ENCODE measurements at places on chromosomes 13 and 19. TPM values are rescaled to one million over a fixed set of nuclear protein-coding genes. Genes with fewer than 3 reads are reported as not detected.

GAMT gene
- total RNA-seq, result 12.6 TPM

LHB gene
- total RNA-seq, result not detected

PDE4A gene
- total RNA-seq, result 1.8 TPM

DNA sequence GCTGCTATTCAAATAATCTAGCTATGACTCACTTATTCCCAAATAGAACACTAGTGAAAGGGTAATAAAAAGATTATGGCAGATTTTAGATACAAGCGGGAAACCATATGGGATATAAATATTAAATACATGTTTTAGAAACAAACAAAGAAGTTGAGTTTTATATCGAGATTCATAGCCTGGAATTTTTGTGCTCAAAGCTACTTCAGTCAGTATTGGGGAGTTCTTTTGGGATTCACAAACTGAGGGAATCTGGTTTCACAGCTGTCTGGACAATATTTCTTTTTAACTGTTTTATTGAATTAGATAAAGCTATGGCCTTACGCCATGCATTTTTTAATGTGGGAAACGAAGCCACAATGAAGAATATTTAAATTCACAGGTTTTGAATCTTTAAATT lies 257.1 kb upstream of the PCDH20 start:
- DNase-seq, result no peak

DNA sequence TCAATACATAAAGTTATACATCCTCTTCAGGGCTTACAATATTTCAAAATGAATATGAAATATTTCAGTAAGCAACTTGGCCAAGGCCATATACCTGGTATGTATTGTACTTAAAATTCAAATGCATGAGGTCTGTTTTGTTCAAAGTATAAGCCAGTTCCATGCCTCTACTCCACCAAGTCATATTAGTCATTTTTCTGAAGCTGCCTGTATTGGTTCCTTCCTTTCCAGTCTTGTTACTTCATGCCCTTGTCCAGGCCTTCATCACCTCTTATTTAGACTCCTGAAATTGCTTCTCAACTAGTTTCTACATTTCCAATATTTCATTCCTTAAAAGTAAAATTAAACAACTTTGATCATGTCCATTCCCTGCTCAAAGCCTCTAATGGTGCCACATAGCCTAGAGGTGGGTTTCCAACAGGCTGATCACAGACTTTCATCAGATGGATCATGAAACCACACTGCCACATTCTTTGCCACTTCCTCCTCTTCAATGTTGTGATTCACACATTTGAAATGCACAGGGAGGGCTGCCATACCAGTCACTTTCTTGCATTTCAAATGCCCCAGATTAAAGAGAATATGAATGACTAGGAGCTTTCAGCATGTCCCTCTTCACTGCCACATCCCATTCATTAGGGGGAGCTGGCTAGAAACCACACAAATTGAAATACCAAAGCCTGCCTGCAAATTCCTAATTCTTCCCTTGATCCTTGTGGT lies 424.1 kb upstream of the DACH1 start:
- DNase-seq, result no peak

DNA sequence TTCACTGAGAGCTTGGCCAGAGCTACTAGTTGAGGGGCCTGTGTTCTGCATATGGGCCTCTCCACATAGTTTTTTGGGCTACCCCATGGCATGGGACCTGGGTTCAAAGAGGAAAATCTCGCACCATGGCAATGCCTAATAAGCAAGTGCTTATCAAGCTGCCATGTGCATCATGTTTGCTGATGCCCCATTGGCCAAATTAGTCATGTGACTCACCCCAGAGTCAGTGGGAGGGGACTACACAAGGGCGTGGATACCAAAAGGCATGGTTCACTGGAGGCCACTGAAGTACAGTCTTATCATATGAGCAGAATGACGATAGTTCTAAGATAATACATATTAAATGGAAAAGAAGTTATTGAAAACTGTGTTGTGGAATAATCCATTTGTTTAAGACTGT lies 214.8 kb downstream of the LMO7 start:
- DNase-seq, result no peak

DNA sequence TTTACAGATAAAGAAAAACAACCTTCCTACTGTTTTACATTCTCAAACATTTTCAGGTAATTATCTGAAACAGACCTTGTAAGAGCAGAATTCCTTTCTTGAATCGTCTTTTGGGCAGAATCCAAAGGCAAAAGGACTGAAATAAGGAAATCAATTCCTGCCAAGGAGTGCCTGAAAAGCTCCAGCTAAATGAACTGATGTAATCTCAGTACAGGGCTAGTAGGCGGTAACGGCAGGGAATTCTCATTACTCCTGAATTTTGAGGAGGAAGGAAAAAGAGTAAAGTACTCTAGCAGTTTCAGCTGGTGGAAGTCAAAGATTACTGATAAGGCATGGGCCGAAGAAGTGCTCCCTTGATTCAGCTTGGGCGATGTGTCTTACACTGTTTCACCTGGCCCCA lies 168.4 kb downstream of the PCDH9 start:
- no peak for DNase-seq

DNA sequence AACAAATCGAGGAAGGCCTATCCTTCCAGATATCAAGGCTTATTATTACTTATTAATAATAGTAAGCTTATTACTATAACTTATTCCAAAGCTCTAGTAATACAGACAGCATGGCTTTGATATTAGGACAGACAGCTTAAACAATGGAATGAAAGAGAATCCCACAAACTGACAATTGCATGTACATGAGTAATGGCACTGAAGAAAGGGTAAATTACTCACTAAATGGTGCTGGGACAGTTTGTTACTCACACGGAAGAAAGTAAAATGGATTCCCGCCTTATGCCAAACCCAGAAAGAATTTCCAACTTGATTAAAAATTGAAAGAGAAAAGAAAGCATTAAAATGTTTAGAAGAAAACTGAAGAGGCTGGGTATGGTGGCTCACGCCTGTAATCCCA lies 60.3 kb downstream of the MIPEP start:
- DNase-seq, result no peak

GRCh38 chr19:46691948-46692347 lies 25.0 kb downstream of the PRKD2 start:
- no peak for DNase-seq

Data from lung microvascular endothelial cell (primary cell).